Common myeloid progenitor, CD34-positive (primary cell): ENCODE measurements at places on chromosomes 3 and 15.
A peak's percentile ranks its signal among the peaks of the same experiment; 100 is the strongest.

GRCh38 chr3:194339840-194340239, 11.3 kb downstream of the CPN2 start:
- H3K4me1 ChIP-seq, result no peaks in the 10 kb centered on the region
- peaks cover 2% of the 10 kb centered on the region for H3K27me3 ChIP-seq
- H3K27ac ChIP-seq, result no peak overlapping the region
- H3K4me3 ChIP-seq, result no peak overlapping the region
- DNase-seq, result no peak
- H3K36me3 ChIP-seq, result no peaks in the 10 kb centered on the region

- no peaks in the 10 kb centered on the region for H3K36me3 ChIP-seq
- no peak overlapping the region for H3K27ac ChIP-seq
- H3K27me3 ChIP-seq, result no peaks in the 10 kb centered on the region
- peaks cover 7% of the 10 kb centered on the region for H3K4me1 ChIP-seq
- DNase-seq, result peak; percentile 91
Measured at GRCh38 chr3:114290911-114291901, 2.6 kb upstream of the TIGIT start.

GRCh38 chr3:32995098-32995497, 43.7 kb downstream of the CCR4 start:
- no peak overlapping the region for H3K27ac ChIP-seq
- H3K4me1 ChIP-seq, result no peaks in the 10 kb centered on the region
- H3K4me3 ChIP-seq, result no peak overlapping the region
- DNase-seq, result no peak

DNA sequence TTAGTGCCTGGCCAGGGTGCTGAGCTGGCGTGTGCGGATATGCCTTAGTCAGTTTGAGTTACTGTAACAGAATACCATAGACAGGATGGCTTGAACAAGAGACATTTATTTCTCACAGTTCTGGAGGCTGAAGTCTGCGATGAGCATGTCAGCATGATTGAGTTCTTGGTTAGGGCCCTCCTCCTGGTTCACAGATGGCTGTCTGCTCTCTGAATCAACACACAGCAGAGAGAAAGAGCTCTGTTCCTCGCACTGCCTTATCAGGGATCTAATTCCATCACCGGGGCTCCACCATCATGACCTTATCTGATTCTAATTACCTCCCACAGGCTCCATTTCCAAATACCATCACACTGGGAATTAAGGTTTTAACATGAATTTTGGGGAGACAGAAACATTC, 386.6 kb upstream of the DPH6 start:
- H3K4me1 ChIP-seq, result no peaks in the 10 kb centered on the region
- no peaks in the 10 kb centered on the region for H3K27me3 ChIP-seq
- DNase-seq, result no peak
- H3K4me3 ChIP-seq, result no peak overlapping the region

GRCh38 chr3:32041316-32041715, 59.8 kb downstream of the ZNF860 start:
- H3K36me3 ChIP-seq, result no peaks in the 10 kb centered on the region
- no peaks in the 10 kb centered on the region for H3K27me3 ChIP-seq
- no peak overlapping the region for H3K27ac ChIP-seq
- no peak for DNase-seq
- no peaks in the 10 kb centered on the region for H3K4me1 ChIP-seq

DNA sequence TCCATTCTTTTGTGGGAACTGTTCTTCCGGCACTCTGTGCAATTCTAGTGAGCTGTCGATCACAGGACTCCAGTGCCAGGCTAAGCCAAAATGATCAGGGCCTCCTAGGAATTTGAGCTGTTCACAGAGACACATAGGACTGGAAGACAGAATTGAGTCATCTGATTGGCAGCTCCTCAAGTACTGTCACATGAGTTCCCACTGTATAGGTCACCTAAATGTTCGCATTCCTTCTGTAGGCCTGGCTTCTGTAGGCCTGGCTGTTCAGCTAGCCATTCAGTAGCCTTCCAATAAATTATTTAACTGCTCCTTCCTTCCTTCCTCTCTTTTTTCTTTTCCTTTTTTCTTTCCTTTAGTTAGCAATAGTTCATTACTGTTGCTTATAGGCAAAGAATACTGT, 4.3 kb downstream of the PROS1 start:
- no peaks in the 10 kb centered on the region for H3K36me3 ChIP-seq
- H3K27me3 ChIP-seq, result no peaks in the 10 kb centered on the region
- no peak overlapping the region for H3K27ac ChIP-seq
- H3K4me3 ChIP-seq, result no peak overlapping the region
- peaks cover 13% of the 10 kb centered on the region for H3K4me1 ChIP-seq
- DNase-seq, result no peak

GRCh38 chr15:43934480-43934879, 107.7 kb downstream of the WDR76 start:
- no peak overlapping the region for H3K27ac ChIP-seq
- H3K4me3 ChIP-seq, result no peak overlapping the region
- H3K36me3 ChIP-seq, result no peaks in the 10 kb centered on the region
- DNase-seq, result no peak
- no peaks in the 10 kb centered on the region for H3K4me1 ChIP-seq

DNA sequence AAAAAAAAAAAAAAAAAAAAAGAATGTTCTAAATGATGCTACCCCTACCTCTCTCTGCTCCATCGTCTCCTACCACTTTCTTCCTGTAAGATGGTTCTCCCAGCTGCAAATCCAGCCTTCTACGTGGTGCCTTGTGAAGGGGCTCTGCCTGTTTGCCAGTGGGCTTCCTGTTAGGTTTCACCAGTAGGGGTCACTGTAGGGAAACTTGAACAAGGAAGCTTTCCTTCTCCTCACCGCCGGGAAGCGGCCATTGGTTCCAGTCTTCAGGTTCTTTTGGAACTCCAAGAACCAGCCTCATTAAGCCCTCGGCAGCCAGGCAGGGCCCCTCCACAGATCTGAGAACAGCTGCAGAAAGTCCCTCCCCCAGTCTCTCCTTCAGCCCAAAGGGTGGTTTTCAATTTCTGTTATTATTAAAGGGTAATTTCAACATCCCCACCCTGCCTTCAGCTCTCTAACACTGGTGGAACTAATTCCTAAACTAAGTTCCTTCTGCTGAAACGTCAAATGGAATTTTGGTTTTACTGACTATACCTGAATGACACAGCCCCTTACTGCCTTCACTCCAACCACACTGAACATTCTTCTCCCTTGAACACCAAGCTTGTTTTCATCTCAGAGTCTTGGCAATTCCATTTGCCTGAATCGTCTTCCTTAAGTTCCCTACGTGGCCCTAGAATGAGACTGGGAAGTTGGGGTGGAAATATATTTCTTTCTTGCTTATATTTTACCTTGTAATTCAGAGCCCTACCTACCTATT, 13.5 kb downstream of the MCCC1 start:
- peak; percentile 28 for DNase-seq
- H3K27me3 ChIP-seq, result no peaks in the 10 kb centered on the region
- H3K4me3 ChIP-seq, result no peak overlapping the region
- H3K36me3 ChIP-seq, result peaks cover 37% of the 10 kb centered on the region
- H3K27ac ChIP-seq, result no peak overlapping the region

GRCh38 chr3:192207239-192207638, 520.1 kb downstream of the FGF12 start:
- no peak overlapping the region for H3K4me3 ChIP-seq
- H3K4me1 ChIP-seq, result no peaks in the 10 kb centered on the region
- no peaks in the 10 kb centered on the region for H3K27me3 ChIP-seq
- H3K27ac ChIP-seq, result no peak overlapping the region

DNA sequence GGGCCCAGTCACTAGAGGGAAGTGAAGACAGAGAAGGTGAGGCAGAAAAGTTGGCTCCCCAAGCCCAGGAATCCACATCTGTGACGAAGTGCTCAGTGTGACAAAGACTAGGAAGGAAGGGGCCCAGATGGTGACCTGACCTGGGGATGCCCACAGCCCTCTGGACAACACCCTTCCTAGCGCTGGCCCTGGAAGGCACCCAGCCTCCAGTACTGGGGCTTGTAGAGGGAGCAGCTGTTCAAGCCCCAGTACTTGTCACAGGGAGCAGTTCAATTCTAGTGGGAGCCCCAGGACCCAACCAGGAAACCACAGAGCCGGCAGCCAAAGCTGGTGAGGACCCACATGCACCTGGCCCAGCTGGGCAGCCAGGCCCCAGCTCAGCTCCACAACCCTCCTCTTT, 190.8 kb downstream of the XXYLT1 start:
- H3K4me3 ChIP-seq, result no peak overlapping the region
- no peak overlapping the region for H3K27ac ChIP-seq
- no peaks in the 10 kb centered on the region for H3K27me3 ChIP-seq
- H3K36me3 ChIP-seq, result no peaks in the 10 kb centered on the region

GRCh38 chr3:64187065-64187959, 38.0 kb downstream of the PRICKLE2 start:
- no peaks in the 10 kb centered on the region for H3K4me1 ChIP-seq
- DNase-seq, result no peak
- no peak overlapping the region for H3K4me3 ChIP-seq
- H3K27ac ChIP-seq, result no peak overlapping the region
- no peaks in the 10 kb centered on the region for H3K27me3 ChIP-seq
- no peaks in the 10 kb centered on the region for H3K36me3 ChIP-seq

- H3K27ac ChIP-seq, result no peak overlapping the region
- peaks cover 2% of the 10 kb centered on the region for H3K27me3 ChIP-seq
- H3K4me1 ChIP-seq, result peaks cover 3% of the 10 kb centered on the region
- H3K36me3 ChIP-seq, result no peaks in the 10 kb centered on the region
- H3K4me3 ChIP-seq, result no peak overlapping the region
Measured at GRCh38 chr15:91537856-91538255, 315.7 kb upstream of the SLCO3A1 start.

DNA sequence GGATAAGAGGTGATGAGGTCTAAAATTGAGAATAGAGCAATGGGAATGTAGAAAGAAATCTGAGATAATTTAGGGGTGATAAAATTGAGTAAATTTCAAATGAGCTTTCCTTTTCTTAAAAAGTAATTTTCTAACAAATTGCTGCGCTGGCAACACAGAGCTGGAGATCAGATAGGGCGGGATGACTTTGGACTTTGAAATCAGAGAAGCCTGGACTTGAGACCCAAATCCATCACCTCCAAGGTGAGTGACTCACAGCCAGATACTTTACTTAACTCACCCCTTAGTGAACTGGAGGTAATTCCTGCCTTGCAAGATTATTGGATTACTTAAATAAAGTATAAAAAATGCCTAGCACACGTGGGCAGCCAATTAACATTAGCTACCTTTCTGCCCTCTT, 80.8 kb downstream of the P2RY1 start:
- H3K27me3 ChIP-seq, result no peaks in the 10 kb centered on the region
- H3K36me3 ChIP-seq, result no peaks in the 10 kb centered on the region
- H3K4me1 ChIP-seq, result no peaks in the 10 kb centered on the region
- no peak for DNase-seq
- no peak overlapping the region for H3K4me3 ChIP-seq

DNA sequence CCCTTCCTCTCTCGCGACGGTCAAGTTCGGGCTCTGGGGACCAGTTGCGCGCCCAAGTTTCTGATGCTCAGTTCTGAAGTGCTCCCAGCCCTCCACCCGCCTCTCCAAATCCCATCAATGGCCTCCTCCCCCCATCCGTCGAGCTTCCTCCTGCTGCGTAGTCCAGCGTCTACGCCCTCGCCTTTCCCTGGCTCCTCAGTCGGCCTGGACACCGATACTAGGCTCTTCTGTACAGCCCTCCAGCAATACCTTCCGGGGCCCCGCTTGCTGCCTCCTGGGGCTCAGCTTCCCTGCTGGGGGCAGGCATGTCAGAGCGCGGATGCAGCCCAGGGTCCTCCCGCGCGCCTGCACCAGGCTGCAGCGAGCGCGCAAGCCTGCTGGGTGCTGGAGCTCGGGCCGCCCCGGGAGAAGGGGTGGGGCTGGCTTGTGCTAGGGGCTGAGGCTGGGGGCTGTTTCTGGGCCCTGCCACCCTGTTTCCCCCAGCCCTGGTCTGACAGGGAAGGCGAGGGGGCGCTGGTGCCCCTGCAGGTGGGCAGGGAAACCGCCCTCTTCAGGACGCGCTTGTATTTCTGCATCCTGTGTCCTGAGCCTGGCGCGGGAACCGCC, 353.3 kb upstream of the SUCLG2 start:
- peaks cover 47% of the 10 kb centered on the region for H3K27me3 ChIP-seq
- DNase-seq, result no peak
- no peaks in the 10 kb centered on the region for H3K4me1 ChIP-seq
- H3K4me3 ChIP-seq, result no peak overlapping the region

GRCh38 chr3:159258934-159259333, 457.1 kb downstream of the MFSD1 start:
- H3K4me3 ChIP-seq, result no peak overlapping the region
- H3K27ac ChIP-seq, result no peak overlapping the region
- H3K36me3 ChIP-seq, result no peaks in the 10 kb centered on the region
- H3K4me1 ChIP-seq, result no peaks in the 10 kb centered on the region

- DNase-seq, result no peak
- no peaks in the 10 kb centered on the region for H3K27me3 ChIP-seq
- H3K4me3 ChIP-seq, result no peak overlapping the region
- no peaks in the 10 kb centered on the region for H3K4me1 ChIP-seq
- H3K36me3 ChIP-seq, result no peaks in the 10 kb centered on the region
Measured at GRCh38 chr3:150825916-150826377, 63.0 kb upstream of the SIAH2 start.

DNA sequence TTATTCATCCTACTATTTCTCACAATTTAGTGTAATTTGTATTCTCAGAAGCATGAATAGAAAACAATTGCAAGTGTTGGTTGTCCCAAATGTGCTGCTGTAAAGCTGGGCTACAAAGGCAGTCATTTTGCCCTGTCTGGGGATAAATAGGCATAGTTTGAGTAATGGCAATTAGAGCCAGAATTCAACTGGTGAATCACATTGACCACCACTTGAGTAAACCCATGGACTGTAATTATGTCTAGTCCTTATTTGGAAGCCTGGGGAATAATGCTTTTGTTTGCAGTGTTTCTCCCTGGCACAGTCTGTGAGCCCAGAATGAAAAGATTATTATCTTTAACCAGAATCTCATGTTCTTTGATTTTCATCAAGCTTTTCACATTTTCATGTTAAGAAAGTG, 30.5 kb upstream of the CHL1 start:
- no peaks in the 10 kb centered on the region for H3K4me1 ChIP-seq
- H3K27me3 ChIP-seq, result no peaks in the 10 kb centered on the region
- H3K36me3 ChIP-seq, result no peaks in the 10 kb centered on the region

DNA sequence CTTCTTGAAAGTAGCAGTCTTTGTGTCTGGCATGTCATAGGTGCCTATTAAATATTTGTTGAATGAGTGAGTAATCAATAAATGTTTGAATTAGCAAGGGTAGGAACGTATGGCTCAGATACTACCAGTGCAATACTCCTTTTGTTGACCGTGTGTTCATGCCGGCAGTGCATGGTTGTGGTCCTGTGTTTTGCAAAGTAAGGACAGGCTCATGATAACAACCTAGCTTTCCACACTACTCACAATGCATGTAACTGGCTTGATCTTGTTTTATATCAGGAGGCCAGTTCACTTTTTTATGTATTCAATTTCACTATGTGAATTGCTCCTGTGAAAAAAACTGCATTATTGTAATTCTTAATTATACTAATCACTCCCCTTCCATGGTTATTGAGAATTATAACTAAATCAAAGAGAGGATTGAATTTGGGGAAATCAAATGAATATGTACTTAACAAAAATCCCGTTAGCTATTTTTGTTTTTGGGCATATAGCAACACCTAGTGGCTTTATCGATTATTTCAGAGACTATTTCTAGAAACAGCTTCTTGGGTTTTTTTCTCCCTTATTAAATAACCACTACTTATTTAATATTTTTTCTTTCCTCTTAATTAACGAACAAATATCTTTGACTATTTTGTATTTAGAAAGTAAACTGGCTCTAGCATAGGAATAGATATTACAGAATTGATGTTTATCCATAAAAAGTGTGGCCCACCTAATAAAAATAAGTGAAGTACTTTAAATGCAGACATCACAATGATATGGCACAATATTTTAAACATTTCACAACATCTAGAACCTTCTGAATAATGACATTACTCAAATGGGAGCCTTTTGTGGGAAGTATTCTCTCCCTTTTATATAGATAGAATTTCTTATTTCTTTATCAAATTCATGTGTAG, 218.5 kb downstream of the BBX start:
- H3K27me3 ChIP-seq, result no peaks in the 10 kb centered on the region
- no peak overlapping the region for H3K27ac ChIP-seq
- no peak overlapping the region for H3K4me3 ChIP-seq
- no peaks in the 10 kb centered on the region for H3K36me3 ChIP-seq
